ENCODE measurements at places on chromosomes 3 and 15.

- no peak for DNase-seq
Observed at GRCh38 chr3:12135029-12135657, 23.6 kb downstream of the TIMP4 start.

DNA sequence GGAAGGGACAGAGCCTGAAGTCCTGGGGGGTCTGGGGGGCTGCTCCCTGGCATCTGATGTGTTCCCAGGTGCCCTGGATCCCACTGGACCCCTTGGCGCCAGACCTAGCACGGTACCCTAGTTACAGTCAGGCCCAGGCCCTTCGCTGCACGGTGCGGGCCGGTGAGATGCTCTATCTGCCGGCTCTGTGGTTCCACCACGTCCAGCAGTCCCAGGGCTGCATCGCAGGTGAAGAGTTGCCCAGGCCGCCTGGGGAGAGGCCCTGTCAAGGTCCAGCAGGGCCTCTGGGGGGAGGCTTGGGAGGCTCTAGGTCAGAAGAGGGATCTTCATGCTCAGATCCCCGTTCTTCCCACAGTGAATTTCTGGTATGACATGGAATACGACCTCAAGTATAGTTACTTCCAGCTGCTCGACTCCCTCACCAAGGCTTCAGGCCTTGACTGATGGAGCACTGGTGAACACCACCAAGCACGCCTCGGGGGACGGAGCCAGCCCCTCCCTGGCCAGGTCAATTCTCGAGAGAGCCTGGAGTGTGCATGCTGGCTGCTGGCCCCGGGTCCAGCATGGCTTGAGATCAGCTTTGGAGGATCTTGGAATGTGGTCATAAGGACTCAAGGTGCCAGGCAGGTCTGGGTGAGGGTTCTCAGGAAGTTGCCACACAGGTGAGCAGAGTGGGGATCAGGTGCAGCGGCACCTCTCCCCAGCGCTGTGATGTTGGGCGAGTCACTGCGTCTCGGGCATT is 1.8 kb upstream of the PLA2G4B start:
- no peak for DNase-seq

DNA sequence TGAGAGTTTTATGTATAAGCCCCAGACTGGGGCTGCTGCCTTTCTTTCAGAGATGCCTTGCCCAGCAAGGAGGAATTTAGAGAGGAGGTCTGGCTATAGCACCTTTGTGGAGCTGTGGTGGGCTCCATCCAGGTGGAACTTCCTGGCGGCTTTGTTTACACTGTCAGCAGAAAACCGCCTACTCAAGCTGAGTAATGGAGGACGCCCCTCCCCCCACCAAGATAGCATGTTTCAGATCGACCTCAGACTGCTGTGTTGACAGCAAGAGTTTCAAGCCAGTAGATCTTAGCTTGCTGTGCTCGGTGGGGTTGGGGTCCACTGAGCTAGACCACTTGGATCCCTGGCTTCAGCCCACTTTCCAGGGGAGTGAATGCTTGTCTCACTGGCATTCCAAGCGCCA is 155.6 kb downstream of the STXBP5L start:
- DNase-seq = no peak

DNA sequence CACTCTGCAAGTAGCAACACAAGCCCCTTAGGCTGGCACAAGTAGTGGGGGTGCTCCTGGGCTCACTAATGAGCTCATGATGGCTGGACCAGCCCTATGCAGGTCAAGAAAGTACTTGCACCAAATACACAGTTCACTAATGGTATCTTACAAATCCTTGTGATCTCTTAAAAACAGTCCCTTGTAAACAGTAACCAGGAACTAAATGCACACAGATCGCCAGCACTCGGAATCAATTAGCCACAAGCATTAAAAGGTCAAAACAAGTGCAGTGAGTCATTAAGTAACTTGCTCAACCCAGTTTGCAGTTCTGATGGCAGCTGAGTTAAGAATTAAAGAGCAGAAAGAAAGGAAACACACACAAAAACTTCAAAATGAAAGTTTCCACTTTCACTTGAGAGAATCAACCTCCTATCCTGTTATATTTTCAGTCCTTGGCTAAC is 43.2 kb downstream of the ARHGEF3 start:
- DNase-seq = peak; percentile 97

- DNase-seq = no peak
Observed at GRCh38 chr3:48662753-48663488, at the start of gene CELSR3. Gene CELSR3, minus strand, starts transcription at chr3:48662886. Its CDS starts 252 bp downstream, at chr3:48662634.

DNA sequence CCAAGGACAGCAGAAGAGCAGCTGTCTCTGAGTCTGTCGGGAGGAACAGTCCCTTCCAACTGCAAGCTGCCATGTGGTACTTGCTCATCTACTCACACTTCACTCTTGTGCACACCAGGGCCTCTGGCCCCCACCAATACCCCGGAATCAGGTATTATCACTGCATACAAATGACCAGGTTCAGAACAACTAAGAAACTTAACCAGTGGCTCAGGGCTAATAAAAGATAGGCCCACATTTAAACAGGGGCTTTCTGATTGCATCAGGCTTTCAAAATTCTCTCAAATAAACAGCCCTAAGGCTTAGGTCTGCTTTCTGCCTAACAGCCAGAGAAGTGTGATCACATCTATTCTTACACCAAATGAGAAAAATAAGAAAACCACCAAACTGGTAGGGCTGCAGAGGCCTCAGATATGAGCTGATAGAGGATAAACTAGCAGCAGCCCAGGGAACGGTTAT is 20.7 kb downstream of the CCDC12 start:
- DNase-seq = no peak

- DNase-seq = no peak
Observed at GRCh38 chr3:42730294-42730693, 27.7 kb upstream of the HHATL start.

- DNase-seq = no peak
Observed at GRCh38 chr3:15339001-15339400, 6.6 kb upstream of the SH3BP5 start.

DNA sequence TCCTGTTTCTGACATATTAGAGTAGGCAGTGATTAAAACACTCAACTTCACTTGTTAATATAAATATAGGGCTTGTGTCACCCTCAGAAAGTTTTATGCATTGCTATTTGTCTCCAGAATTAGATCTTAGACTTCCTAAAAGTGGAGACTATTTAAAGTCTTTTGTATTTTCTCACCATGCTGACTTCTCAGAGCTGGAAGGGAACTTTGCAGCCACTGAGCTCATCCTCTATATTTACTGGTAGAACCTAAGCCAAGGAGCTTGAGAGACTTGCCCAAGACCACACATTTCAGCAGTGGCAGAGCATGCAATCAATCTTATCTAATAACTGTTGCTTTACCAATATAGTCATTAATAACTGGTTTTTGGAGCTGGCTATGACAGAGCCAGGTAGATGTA is 53.2 kb downstream of the STAC start:
- no peak for DNase-seq

DNA sequence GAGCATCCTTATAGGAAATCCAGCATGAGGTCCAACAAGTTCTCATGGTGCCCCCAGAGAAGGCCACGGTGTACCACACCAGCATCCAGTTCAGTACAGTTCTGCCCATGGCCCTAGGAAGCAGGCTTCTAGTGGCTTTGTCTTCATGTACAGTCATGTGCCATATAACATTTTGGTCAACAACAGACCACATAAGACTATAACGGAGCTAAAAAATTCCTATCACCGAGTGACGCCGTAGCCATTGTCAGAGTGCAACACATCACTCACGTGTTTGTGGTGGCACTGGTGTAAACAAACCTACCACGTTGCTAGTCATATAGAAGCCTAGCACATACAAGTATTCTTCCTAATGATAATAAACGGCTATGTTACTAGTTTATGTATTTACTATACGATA is 209.0 kb downstream of the ARRDC4 start:
- no peak for DNase-seq

GRCh38 chr3:165192610-165193192 is 3.5 kb downstream of the SLITRK3 start:
- no peak for DNase-seq

DNA sequence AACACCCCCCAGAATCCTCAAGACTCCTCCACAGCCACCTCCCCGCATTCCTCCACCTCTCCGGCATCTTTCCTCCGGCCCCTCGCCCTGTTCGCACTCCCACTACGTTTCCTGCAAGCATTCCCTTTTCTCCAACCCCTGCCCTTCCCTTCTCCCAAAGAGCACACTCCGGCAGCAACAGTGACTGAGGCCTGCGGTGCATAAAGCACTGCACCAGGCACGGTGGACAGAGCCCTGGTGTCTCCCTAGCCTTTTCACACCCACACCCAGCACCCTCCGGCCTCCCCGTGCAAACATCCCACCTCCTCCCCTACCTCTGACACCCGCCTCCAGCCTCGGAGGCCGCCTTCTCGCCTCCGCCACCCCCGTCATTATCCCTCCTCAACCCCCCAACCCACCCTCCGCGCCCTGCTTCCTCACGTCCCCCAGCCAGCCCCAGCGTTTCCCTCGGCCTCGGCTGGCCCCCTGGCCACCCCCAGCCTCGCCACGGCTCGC is 577 bp downstream of the ZNF148 start:
- DNase-seq = no peak

DNA sequence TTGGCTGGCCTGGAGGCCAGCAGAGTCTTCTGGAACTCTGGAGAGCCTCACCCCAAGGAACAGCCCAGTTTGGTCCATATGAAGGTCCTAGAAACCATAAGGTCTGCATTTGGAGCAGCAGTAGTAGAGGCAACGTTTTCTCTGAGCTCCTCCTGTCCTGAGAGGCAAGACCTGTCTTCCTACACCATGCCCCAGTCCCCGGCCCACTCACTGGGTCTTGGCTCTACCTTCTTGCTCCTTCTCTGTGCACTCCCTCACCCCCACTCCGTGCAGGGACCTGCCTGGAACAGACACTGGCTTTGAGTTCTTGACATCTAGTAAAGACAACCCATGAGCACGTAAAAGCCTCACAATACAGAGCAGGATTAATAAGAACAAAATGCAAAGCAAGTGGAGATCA is 76.6 kb downstream of the CHRD start:
- no peak for DNase-seq

GRCh38 chr3:197820550-197821335 is 29.7 kb downstream of the LRCH3 start:
- DNase-seq = no peak

GRCh38 chr3:63864008-63864964 is 619 bp downstream of the ATXN7 start:
- DNase-seq = no peak

DNA sequence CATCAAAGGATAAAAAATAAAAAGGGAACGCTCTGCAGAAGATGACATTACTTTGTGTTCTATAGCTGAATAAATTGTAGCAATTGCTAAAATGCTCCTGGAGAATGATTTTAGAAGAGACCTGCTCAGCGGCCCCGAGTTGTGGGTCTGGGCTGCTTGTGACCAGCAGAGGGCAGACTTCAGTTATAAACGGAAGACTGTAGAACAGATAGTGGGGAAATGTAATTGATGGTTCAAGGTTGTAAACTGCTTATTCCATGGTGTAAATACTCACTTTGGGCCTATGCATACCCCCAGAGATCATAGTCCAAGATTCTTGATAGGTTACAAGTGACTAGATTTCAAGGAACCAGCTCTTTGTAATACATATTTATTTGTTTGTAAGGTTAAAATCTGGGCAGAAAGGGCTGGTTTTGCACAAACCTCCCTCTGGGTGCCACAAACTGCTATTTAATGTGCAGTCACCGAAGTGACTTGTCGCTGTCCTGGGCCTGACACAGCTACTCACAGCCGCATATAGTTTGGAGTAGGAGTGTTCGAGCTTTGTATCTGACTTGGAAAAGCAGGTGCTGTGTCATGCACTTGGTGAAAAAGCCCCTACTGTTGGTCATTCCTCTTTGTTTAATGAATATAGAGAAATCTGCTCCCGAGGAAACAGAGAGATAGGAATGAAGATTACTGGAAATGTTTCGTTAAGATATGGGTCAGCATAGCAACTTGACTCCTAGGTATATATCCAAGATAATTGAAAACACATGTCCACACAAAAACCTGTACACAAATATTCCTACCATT is 34.7 kb upstream of the NDUFB4 start:
- no peak for DNase-seq

DNA sequence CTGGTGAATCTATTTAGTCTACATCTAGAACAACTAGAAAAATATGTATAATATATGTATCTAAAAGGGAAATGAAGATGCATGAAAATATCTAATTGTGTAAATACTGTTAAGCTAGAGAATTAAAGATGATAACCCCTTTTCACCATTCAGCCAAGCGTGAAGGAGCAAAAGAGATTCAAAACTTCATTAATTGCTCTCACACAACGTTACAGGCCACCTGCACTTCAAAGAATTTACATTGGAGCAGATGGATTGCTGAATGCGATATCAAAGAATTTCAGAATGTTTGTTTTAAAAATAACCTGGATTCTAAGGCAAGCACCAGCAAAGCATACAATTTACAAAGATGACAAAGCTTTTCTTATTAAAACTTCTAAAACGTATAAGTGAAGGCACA is 243.2 kb downstream of the ROBO2 start:
- DNase-seq = no peak

- DNase-seq = no peak
Observed at GRCh38 chr3:57749542-57749941, 6.6 kb upstream of the SLMAP start.

DNA sequence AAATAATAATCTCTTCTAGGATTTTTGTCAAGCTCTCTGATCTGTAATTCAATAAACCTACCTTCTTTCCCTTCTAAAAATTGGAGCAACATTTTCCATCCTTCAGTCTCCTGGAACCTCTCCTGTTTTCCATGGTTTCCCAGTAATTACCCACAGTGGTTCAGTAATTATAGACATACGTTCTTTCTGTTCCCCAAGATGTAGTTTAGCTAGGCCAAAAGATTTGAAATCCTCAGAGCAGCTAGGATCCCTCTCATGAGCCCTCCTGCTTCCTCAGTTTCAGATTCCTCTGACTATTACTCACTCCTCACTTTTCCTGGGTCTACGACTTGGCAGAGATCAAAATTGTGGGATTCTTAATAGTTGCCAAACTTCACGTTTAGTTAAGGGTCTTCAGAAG is 76.9 kb upstream of the IGSF10 start:
- DNase-seq = no peak

DNA sequence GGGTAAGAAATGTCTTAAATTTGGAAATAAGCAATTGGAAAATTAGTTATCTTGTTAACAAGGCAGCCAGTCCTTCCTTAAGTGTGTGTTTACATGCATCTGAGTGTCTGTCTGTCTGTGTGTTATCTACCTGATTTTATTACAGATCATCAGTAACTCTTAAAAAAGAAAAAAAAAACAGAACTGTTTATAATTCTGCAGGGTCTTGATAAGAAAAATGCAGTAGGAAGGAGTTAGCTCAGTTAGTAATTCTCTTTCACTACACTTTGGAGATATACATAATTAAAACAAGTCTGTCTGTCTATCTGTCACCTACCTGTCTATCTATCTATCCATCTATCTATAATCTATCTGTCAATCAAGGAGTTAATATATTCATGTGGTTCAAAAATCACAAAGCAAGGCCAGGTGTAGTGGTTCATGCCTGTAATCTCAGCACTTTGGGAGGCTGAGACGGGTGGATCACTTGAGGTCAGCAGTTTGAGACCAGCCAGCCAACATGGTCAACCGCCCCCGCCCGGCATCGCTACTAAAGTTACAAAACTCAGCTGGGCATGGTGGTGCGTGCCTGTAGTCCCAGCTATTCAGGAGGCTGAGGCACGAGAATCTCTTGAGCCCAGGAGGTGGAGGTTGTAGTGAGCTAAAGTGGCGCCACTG is 135.5 kb upstream of the SGO1 start:
- DNase-seq = no peak
